Panc1 (cell line): ENCODE measurements at places on chromosomes 4 and X. TPM values are rescaled to one million over a fixed set of nuclear protein-coding genes. Genes with fewer than 3 reads are reported as not detected.

MAGEC1 gene
- total RNA-seq = not detected

RPA4 gene
- total RNA-seq = 0.23 TPM

TRIM60 gene
- not detected for total RNA-seq

ABLIM2 gene
- total RNA-seq = 0.64 TPM

MAGEA3 gene
- 0.21 TPM for total RNA-seq

USP26 gene
- total RNA-seq = not detected

CLGN gene
- total RNA-seq = 5.4 TPM

DNA sequence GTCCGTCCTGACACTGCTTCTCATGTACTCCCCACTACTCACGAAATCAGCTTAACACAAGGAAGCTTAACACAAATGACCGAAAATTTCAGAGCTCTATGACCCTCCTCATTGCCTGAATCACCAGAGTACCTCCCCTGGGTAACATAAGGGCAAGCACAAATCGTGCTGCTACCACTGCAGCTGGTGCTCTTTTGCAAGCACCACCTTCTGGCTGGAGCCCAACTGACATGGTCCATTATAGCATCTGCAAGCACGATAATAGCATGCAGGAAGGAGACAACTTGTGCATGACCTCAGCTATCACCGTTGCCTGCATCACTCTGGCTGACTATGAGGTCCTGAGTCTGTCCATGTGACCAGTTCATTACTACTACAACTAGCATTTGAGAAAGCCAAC is 308.0 kb downstream of the TEX13C start:
- no peak for DNase-seq

DNA sequence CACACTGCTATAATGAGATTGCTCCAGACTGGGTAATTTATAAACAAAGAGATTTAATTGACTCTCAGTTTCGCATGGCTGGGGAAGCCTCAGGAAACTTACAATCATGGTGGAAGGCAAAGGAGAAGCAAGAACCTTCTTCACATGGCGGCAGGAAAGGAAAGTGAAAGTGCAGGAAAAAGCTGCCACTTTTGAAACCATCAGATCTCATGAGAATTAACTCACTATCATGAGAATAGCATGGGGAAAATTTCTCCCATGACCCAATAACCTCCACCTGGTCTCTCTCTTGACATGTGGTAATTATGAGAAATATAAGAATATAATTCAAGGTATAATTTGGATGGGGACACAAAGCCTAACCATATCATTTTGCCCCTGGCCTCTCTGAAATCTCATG is 884.2 kb downstream of the GLUD2 start:
- no peak for DNase-seq

- DNase-seq = no peak
These were observed 37.6 kb downstream of the PHKA1 start for GRCh38 chrX:72676465-72676864.

DNA sequence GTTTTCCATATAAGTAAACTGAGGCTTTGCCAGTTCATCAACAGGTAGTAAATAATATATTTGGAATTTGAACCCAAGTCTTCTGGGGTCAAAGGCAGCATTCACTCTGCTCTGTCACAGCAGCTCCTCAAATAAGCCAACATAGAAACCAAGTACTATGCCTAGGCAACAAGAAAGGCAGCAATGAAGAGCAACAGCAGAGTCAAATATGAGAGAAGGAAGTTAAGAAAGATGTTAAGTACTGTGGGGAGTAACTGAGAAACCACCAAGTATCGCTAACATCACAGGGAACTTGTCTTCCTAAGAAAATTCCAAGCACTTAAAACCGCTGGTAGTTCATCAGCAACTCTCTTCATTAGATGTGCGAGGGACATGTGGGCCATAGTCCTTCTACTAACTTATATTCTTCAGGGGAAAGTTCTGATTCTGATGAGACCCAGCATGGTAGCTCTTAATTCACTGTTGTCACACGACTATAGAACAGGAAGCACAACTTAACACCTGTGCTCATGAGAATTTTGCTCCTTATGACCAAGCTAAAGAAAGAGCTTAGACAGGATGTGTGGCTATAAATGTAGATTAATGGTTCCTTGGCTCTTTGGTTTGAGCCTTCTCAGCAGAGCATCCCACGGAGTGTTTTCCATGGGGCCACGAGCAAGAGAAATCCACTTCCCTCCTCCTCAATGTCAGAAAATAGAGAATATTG is 107.8 kb downstream of the AR start:
- no peak for DNase-seq

GRCh38 chrX:47540754-47541538 is 20.1 kb upstream of the ARAF start:
- DNase-seq = peak; percentile 65

DNA sequence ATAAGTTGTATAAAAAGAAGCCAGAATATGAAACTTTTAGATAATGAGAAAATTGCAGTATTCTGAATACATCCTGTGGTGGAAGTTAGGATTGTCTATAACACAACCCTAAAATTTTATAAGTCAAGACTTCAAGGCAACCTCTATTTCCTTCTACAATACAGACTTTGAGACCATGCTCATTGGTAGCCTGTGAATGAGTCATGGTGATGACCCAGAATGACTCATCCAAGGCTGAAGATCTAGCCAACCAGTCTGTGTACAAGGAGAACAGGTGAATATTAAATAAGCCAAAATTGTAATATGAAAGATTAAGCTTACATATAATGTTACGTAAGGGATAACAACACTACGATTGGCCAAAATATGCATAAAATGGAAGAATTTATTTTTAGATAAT is 475.9 kb upstream of the GALNT7 start:
- DNase-seq = no peak

DNA sequence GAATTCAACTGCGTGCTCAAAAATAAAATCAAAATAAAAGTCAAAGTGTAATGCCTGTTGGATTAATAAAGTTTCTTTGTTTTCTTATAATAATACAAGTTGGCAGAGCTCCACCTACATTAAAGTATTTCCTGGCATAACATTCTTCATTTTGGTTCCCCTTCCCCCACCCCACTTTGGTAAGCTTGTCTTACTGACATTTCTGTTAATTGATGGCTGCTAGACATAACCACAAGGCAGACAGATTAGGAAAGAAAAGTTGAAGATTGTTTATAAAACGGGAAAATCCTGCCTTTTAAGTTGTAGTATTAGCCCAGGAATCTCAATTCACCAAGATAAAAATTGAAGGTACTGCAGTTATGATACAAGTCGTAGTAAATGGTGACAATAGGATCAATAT is 246.5 kb upstream of the RPS6KA3 start:
- no peak for DNase-seq

DNA sequence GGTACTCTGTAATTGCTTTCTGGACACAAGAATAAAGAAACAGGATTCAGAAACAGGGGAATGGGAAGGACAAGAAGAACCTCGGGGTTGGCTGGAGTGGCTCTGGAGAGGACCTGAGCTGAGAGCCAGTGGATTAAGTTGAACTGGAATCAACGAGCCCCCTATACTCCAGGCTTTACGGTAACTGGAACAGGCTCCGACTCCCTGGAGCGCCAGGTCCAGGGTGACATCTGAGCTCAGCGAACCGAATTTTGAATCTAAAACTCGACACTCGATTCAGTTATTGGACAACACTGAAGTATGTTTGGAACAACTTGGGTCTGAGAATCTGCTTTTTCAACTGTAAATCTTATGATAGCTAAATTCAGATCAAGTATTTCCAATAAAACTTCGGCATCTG is 23.9 kb downstream of the HMX1 start:
- DNase-seq = no peak

DNA sequence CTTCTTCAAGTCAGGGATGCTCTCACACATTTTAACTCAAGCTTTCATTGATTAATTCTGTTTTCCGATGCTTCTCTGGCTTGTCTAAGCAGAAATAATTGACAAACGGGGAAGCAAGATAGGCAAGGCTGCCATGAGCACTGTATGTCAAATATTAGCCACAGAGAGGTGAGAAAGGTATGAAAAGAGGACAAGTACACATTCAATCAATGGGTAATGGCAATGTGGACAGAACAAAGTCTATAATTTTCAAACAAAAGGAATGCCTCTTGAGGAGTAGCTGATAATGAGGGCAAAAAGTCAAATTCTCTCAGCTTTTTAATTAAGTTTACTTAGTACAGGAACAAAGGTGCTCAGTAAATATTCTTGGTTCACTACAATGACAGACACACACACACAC is 19.6 kb downstream of the COX7B2 start:
- no peak for DNase-seq

DNA sequence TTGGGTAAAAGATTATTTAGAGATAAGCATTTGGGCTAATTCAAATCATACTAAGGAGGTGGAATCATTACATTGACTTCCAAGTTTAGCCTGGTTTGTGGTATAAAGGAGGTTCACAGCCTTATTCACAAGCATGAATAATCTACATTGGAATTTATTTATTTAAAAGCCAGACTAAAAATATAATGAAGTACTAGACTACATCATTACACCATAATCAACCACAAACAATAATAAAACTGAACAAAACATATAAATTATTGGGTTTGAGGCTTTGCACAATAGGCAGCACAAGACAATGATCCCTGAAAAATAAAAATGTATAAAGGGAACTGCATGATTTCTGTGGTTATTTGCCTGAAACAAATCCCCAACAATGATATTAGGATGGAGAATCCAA is 314.0 kb downstream of the GBA3 start:
- no peak for DNase-seq

GRCh38 chr4:128393101-128393704 is 105.6 kb upstream of the PGRMC2 start:
- DNase-seq = no peak
